HT-29 (cell line): ENCODE measurements at places on chromosomes 7 and 10. TPM values are rescaled to one million over a fixed set of nuclear protein-coding genes. Genes with fewer than 3 reads are reported as not detected.

Gene LIMK1
- total RNA-seq, result 27.4 and 37.8 TPM in 2 replicates

Gene NUTM2A
- 0.21 TPM in 1 of 2 replicates, not detected in the other for total RNA-seq

Gene AGAP5
- 1.1 and 2.8 TPM in 2 replicates for total RNA-seq

Gene C10orf71
- total RNA-seq, result not detected in 2 replicates

Gene C10orf62
- total RNA-seq, result not detected in 2 replicates

Gene SAMD9
- 8.3 and 8.5 TPM in 2 replicates for total RNA-seq

Gene NME8
- not detected in 2 replicates for total RNA-seq

Gene AKR1B15
- total RNA-seq, result not detected in 2 replicates

Gene TSPAN15
- 103 and 115 TPM in 2 replicates for total RNA-seq

Gene SCIN
- 0.76 and 1.5 TPM in 2 replicates for total RNA-seq

DNA sequence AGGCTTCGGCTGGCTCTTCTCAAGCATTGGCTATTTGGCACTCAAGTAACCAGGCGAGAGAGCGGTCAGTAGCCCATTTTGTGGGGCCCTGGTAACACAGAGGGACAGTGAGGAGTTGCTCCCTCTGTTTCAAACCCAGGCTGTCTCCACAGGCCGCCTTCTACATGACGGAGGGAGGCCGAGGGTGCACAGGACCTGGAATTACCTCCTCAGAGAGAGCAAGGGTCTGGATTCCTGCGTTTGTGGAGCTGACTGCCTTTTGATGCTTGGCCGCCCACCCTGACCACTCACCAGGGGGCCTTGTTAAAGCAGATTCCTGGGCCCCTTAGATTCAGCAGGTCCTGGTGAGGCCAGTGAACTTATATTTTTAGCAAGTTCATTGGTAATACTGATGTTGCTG is 12.3 kb downstream of the UPP1 start:
- DNase-seq, result no peak

- peak; percentile 66 for DNase-seq
These were observed 100.7 kb upstream of the WAC start for GRCh38 chr10:28432210-28432676.

DNA sequence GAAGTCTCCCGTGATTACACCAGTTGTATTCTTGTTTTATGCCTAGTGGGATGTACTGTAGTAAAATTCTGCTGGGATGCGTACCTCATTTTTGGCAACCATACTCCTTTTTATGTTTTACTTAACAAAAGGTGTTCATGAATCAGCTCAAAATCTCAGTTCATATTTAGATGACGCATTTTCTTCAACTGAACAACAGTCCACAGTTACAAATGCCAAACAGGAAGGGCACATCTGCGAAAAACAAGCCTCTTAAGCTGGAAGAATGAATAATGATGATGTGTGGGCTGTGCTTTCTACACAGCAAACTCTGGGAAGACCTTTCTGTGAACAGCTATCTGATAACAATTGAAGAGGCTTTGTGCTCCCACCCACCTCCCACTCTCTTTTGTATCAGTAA is 68.4 kb upstream of the NRBF2 start:
- DNase-seq, result no peak

GRCh38 chr7:99407872-99408378 is 472 bp downstream of the PDAP1 start:
- peak; percentile 76 for DNase-seq

DNA sequence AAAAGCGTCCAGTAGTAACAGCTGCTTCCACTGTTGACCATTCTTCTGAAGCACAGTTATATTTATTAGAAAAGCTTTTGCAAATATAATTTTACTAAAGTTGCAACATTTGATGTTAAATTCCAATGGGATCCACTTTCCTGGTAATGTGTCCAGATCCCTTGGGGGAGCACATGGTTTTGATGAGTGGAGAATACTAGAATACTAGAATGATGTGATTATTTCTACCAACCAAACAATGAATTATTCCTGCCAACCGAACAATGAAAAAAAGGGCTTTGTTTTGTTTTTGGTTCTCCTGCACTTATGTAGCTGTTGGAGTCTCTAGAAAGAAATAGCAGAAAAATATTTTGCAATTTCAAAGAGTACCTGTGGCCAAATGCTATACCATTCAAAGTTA is 59.1 kb downstream of the BPGM start:
- no peak for DNase-seq

GRCh38 chr10:44923611-44924010 is 12.5 kb downstream of the TMEM72 start:
- DNase-seq, result no peak

- DNase-seq, result no peak
These were observed 17.2 kb downstream of the PALD1 start for GRCh38 chr10:70495691-70496261.

- DNase-seq, result peak; percentile 13
These were observed 282.6 kb downstream of the CAMK1D start for GRCh38 chr10:12631787-12632562.

- no peak for DNase-seq
These were observed 177.4 kb downstream of the ELFN1 start for GRCh38 chr7:1847260-1848001.

GRCh38 chr10:47238331-47239095 is 61.5 kb upstream of the GDF10 start:
- DNase-seq, result no peak

DNA sequence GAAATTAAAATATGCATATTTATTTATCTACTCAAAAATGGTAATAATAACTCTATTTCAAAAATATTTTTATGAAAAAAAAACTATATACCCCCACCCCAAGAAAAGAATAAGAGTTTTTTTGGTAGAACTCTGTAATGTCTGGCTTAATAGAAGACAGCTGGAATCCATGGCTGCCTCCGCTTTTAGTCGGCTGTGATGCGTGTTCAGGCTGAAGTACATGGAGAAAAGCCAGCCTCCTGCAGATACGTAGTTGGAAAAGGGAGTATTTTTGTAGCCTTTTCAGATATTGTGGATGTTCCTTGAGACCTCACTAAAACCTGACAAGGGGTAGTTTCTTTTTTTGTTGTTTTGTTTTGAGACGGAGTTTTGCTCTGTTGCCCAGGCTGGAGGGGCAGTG is 10.0 kb downstream of the FOXK1 start:
- DNase-seq, result no peak

- DNase-seq, result no peak
These were observed 31.9 kb downstream of the DUSP5 start for GRCh38 chr10:110529596-110530011.

DNA sequence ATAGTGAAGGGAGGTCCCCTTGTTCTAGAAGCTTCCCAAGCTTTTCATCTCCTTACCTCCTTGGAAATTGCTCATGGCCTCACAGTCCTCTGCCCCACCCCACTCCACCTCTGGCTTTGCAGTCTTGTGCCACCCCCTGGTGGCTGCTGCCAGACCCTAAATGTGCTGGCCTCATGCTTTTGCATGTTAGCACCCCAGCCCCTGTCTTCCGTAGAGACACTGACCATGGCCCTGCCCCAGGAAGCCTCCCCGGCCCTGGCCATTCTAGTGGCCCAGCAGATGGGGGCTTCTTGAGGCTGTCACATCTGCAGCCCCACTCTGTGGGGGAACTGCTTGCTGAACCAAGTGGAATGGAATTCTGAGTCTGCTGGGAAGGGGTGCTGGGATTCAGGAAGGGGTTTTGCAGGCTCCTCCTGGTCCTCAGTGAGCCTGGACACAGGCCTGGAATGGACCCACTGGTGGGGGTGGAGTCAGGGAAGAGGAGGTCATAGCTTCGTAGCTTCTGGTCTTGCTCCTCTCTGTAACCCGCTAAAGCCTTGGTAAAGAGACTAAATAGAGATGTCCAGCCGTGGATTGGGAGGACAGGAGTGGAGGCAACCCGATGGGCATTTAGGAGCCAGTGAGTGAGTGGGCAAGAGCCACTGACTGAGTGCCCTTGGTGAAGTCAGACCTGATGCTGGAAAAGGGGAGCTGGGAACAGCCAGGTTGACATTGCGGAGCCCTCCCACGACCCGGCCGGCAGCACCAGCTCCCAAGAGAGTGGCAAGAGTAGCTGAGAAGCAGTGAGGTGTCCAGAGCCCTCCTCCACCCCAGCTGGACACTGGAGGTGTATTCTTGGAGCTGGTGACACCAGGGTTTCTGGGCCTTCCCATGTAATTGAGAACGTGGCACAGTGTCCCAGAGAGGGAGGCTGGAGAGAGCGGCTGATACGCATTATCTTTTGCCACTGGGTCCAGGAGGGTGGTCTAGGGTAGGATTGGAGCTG is 20.9 kb downstream of the RAMP3 start:
- DNase-seq, result peak; percentile 35

- DNase-seq, result peak; percentile 7
These were observed 175.9 kb downstream of the POU6F2 start for GRCh38 chr7:39153647-39154046.

DNA sequence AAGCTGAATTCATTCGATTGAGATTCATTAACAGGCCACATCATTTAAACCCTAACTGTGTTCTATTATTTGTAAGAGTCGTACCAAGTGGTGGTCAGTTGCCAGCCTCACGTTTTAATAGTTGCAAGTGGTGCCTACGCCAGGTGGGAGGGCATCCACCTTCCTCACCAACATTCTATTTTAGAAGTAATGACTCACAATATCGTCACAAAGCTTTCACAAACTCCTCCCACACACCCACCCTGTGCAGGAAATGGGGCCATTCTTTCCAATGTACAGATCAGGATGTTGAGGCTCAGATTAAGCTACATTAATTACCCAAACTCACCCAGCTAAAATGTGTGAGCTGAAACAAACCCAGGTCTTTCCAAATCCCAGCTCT is 77.3 kb upstream of the SAMD8 start:
- DNase-seq, result no peak

- no peak for DNase-seq
These were observed 78.0 kb upstream of the ELMO1 start for GRCh38 chr7:37526623-37527022.

- no peak for DNase-seq
These were observed 422.3 kb downstream of the DGKB start for GRCh38 chr7:14480281-14480680.

DNA sequence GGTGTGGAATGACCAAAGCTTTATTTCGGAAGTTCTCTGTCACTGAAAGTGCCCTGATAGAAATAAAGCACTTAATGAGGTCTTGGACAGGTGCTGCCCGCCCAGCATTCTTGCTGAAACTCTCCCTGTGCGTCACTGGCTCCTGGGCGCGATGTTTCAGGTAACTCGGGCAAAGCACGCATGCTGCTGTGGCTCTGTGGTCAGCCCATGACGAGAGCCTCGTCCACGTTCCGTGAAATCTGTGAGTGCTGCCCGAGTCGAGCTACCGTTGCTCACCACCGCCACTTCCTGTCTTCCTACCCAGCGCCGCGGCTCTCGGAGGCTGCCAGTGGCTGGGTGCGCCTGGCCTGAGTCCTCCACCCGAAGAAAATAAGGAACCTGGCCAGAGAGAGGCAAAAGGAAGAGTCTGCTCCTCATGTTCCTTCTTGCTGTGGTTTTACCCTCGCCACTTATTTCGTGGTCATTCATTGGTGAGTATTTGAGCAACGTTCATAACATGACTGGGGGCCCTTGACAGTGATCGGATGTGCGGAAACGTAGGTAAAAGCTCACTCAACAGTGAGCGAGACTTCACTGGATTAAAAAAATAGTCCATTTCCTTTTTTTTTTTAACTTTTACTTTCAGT is 95.5 kb downstream of the MAP3K8 start:
- DNase-seq, result no peak

- DNase-seq, result no peak
These were observed 222.4 kb downstream of the AUTS2 start for GRCh38 chr7:69820479-69821192.

GRCh38 chr7:16914771-16915170 is 33.0 kb upstream of the AGR3 start:
- DNase-seq, result no peak

GRCh38 chr10:127117125-127117524 is 79.3 kb downstream of the INSYN2A start:
- peak; percentile 52 for DNase-seq

DNA sequence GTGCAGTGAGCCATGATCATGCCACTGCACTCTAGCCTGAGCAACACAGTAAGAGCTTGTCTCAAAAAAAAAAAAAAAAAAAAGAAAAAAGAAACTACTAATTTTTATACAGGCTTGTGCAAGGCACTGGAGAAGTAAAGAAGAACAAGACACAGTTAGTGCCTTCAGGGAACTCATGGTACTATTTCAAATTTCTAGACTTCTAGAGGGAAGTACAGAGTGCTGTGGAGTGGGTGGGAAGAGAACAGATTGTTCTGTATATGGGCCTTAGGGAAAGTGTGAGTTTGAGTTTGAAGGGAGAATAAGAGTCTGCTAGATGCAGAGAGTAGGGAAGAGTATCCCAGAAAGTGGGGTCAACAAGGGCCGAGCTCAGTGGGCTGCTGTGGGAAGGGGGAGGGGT is 234.8 kb downstream of the PHTF2 start:
- DNase-seq, result no peak

DNA sequence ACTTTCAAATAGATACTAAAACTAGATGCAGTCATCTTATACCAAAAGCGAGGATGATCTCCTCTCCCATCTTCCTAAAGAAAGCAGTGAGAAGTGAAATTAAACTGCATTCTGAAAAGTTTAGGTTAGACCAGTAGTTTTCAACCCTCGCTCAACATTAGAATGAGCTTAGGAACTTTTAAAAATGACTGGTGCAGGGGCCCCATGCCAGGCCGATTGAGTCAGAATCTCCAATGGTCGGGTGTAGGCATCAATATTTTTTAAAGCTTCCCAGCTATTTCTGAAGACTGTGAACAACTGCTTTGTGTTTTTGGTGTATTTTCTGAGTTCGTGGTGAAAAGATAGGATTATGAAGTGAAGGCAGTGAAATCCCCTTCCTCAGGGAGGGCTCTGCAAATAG is 146.0 kb downstream of the VTI1A start:
- no peak for DNase-seq

GRCh38 chr10:76268954-76269353 is 837.5 kb downstream of the LRMDA start:
- no peak for DNase-seq

GRCh38 chr7:84069033-84069432 is 125.6 kb downstream of the SEMA3A start:
- no peak for DNase-seq

- DNase-seq, result no peak
These were observed 238.1 kb downstream of the BMPER start for GRCh38 chr7:34143402-34143801.

GRCh38 chr7:151195616-151196450 is 8.8 kb upstream of the ASB10 start:
- DNase-seq, result no peak

DNA sequence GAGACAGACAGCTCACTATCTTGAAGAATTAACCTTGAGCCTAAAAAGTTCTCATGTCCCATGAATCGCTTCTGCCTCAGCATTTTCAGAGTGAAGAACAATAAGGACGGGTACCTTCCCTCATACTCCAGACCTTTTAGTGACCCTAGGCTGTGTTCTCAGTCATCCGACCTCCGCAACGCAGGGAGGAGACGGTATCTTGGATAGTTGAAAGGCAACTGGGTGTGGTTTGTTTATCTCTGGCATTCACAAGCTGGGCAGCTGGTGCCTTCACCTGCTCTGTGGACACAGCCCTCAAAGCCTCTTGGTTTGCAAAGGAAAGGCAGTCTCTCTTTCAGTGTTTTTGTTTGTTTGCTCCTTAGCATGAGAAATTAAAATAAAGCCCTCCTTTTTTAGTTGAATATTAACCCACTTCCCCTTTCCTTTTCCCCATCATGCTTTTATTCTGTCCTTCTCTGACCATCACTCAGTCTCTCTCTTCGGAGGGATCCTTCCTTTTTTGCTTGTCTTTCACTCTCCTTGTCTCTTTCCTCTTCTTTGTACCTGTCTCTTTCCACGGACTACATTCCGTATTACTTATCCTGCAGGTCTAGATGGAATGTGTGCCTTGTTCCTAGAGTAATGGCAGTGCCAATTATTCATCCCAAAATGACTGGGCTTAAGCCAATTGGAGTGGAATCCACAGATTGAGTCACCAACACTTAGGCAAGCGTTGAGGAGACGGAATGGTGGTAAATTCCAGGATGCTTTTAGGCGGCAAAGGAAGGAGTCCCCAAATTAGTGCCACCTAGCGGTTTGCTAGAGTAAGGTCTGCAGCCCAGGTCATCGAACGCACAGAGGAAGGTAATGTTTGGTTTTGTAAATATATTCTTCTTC is 45.8 kb downstream of the PRR15 start:
- DNase-seq, result peak; percentile 76
